ENCODE measurements at places on chromosomes 2 and 18.

DNA sequence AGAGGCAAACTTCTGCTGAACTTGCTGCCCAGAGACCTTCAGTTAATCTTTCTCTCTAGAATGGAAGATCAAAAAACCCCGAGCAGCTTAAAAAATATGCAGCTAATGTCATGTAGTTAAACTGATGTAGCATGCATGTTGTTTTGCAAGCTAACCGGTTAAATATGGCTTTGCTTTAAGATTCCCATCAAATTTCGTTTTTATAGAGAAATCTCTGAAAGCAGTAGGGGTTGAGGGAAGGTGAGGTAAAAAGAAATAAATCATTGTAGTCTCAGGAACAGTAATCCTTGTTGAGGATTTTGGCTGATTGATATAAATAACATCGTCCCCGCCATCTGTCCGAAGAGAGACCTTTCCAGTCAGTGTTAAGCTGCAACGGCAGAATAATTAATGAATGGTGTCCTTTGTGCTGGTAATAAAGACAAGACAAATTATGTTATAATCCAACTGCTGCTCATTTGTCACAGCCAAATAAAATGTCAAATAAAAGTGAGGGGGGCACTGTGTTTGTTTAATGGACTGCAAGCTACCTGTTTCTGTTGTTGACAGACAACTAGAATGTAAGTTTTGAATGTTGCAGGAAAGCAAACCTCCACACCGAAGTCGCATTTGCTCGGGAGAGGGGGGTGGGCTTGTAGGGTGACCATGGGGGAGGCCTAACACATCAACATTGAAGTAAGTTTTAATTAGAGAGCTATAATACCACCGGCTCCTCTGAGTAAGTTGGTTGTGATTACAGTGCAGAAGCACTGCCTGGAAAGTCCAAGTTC is 555.5 kb downstream of the ARHGAP15 start:
- no peak for DNase-seq

GRCh38 chr2:118301248-118301647 is 213.0 kb downstream of the INSIG2 start:
- DNase-seq = no peak

DNA sequence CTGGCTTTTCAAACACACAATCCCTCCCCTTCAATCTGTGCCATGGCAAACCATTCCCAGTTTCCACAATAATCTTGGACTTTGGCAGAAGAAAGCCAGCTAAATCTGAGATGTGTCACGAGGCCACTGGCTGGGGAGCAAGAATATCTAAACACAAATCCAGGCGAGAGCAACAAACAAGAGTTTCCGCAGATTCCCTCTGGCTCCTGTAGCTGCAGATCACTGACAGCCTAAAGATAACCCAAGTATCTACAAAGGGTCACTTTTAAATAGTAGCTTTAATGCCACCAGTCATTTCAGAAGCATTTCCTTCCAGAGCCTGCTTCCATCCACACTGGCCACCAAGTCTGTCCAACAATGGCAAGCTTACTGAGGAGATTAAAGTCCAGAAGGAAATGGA is 86.9 kb downstream of the ACVR1 start:
- DNase-seq = no peak

DNA sequence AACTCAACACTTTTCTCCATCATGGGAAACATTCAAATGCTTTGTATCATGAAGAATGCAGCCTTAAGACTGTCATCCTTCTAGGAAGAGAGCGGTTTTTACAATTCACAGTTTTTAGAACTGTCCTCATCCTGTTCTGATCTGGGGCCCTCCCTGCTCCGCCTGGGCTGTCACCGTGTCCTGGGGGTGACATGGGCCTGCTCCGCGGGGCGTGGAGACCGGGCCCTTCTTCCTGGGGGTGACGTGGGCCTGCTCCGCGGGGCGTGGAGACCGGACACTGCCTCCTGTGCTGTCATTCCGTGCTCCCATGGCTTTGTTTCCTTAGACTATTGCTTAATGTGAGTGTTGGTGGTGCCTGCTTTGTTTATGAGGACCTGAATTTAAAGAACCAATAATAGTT is 122.8 kb downstream of the TMEM18 start:
- DNase-seq = no peak

DNA sequence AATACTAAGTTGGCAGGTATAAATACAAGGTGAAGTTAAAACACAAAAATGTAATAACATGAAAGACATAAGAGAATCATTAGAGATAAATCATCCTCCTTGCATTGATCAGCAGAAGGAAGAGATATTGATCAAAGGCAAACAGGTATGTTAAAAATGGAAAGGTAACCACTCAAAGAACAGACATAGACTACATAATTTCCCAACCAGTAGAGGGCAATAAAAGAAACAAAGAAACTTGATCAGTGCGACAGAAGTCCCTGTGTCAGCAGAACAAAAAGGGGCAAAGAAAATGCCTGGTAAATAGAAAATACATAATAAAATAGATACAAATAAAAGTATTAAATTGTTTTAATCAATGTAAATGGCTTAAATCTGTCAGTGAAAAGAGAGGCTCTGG is 53.6 kb downstream of the FAM228A start:
- no peak for DNase-seq

- DNase-seq = no peak
These were observed 29.6 kb upstream of the CABLES1 start for GRCh38 chr18:23105581-23106219.

DNA sequence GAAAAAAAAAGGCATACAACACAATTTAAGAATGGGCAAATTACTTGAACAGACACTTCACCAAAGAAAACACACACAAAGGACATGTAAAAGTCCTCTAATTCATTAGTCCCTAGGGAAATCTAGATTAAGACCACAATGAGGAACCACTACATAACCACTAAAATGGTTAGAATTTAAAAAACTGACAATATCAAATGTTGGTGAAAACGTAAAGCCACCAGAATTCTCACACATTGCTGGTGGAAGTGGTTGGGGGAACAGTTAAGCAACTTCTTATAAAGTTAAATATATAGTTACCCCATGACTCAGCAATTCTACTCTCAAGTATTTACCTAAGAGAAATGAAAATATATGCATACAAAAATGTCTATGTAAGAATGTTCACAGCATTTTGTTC is 11.8 kb downstream of the RTN4 start:
- no peak for DNase-seq

DNA sequence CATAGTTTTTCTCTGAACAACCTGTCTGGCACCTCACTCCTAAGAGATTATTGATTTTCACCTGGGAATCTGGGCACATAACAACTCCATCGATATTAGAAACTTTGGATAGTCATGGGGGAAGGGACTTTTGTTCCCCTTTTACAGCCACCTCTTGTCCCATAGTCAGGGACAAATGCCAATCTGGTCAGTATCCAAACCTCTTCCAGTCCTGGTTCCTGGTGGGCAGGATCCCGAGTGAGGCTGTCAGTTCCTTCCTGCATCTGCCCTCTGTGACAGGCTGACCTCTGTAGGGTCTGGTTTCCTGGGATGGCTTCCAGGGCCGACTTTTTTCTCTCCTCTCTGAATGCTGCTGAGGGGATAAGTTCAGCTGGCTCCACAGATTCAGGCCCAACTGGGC is 11.0 kb downstream of the KIF5C start:
- no peak for DNase-seq

GRCh38 chr18:35267161-35267651 is 22.8 kb downstream of the ZSCAN30 start:
- DNase-seq = peak; percentile 62

- DNase-seq = no peak
These were observed 81.3 kb downstream of the STRADB start for GRCh38 chr2:201532686-201533304.

DNA sequence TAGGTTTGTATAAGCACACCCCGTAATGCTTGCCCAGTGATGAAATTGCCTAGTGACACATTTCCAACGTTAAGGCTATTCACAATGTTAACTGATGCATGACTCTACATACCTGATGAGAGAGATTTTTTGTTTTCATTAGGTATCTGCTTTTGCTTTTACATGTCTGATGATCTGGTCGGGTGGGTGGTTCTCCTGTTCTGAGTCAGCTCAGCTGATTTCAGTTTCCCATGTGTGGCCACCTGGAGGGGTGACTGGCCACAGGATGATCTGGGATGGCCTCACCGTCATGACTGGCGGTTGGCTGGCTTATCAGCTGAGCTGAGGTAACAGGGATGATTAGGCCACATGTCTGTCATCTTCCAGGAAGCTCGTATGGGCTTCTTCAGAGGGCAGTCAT is 33.8 kb upstream of the ACYP2 start:
- no peak for DNase-seq

DNA sequence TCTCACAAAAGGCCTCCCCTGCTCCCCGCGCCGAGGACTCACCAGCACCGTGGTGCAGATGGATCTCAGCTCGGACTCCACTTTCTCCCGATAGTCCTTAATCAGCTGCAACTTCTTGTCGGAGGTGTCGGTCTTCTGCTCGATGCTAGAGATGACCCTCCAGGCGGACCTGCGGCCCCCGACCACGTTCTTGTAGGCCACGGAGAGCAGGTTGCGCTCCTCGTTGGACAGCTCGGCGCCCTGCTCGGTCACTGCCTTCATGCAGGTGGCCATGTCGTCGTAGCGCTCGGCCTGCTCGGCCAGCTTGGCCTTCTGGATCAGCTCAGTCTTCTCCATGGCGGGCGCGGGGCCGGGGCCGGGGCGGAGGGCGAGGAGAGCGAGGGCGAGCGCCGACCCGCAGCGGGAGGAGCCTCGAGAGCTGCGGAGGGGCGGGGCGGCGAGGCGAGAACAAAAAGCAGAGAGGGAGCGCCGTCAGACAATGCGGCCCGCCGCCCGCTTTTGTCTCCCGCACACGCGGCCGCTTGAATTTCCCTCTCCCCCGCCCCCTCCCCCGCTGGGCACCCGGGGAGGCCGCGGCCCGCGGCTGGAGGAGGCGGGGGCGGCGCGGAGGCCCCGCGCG is 571 bp downstream of the YWHAQ start:
- peak; percentile 29 for DNase-seq

DNA sequence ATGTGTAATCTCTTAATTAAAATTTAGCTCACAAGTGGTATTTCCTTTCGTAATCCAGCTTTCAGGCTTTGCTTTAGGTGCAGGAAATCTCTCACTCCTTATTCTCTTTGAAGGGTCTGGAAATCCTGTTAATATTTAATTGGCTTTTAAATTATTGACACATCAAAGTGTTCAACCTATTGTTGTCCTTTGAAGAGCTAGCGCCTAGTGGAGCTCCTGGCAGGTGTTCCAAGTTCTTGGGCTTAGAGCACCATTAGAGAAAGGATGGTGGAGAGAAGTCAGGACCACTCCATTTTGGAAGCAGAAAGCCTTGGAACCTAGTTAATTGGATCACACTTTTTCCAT is 92.4 kb downstream of the CABLES1 start:
- DNase-seq = no peak

DNA sequence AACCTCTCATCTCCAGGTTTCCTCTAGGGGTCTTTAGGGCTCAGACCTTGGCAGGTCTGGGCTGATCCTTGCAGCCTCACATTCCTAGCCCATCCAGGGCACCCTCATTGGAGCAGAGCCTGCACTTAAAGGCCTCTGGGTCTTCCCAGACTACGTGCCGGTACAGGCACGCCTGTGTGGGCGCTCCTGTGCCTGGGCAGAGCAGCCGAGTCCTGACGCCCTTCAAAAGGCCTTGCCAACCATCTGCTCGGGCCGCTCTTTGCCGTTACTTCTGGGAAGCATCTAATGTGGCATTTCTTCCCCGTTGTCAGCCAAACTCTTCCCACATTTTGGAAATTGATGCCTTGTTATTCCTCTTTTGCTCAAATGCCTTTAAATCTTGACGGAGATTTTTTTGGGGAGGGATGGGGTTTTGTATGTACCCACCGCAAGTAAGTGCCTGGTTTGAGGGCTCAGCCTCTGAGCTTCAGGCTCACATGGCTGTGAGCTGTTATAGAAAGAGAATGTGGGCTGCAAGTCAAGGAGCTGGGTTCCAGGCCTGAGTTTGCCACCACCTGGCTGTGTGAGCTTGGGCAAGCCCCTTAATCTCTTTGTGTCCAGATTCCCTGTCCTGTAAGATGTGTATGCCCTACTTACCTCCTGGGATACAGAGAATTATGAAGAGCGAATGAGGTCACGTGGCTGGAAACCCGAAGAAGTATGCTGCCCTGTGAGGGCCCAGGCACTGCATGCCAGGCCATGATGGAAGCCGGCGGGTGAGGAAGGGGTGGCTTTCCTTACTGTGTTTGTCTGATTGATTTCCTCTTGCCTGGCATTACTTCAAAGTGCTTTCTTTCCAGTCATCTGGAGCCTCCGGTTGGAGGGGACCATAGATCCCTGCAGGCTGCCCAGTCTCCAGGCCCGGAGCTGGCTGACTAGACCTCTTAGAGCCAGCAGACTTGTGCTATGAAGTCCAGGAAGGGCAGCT is 20.6 kb downstream of the EHD3 start:
- DNase-seq = no peak

GRCh38 chr2:86622519-86623042 is 1.1 kb downstream of the RNF103 start:
- peak; percentile 32 for DNase-seq

- no peak for DNase-seq
These were observed 16.2 kb upstream of the ZCCHC2 start for GRCh38 chr18:62506495-62507143.

DNA sequence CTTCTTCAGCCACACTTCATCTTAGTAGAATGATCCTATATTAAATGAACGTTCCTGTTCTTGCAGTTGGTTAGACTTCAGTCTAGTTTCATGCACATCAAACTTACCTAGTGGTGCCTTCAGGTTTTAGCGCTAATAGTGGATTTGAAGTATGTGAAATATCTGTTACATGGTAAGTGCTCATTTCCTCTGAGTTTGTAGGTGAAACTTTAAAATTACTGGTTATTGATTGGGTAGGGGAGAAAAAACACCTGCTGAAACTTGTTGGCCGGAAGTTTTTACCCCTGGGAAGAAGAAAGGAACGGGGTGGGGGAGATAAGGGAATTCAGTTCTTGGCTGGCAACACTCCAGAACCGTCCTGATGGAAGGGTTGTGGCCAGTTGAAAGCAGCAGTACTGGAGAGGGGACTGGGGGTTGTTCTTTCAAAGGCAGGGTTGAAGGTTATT is 112.8 kb downstream of the SPTBN1 start:
- DNase-seq = no peak

GRCh38 chr2:224260372-224261020 is 141.4 kb downstream of the FAM124B start:
- no peak for DNase-seq

- DNase-seq = no peak
These were observed 200.5 kb downstream of the HRH4 start for GRCh38 chr18:24660956-24661355.

GRCh38 chr18:47767699-47768098 is 162.8 kb downstream of the SMAD2 start:
- DNase-seq = no peak

DNA sequence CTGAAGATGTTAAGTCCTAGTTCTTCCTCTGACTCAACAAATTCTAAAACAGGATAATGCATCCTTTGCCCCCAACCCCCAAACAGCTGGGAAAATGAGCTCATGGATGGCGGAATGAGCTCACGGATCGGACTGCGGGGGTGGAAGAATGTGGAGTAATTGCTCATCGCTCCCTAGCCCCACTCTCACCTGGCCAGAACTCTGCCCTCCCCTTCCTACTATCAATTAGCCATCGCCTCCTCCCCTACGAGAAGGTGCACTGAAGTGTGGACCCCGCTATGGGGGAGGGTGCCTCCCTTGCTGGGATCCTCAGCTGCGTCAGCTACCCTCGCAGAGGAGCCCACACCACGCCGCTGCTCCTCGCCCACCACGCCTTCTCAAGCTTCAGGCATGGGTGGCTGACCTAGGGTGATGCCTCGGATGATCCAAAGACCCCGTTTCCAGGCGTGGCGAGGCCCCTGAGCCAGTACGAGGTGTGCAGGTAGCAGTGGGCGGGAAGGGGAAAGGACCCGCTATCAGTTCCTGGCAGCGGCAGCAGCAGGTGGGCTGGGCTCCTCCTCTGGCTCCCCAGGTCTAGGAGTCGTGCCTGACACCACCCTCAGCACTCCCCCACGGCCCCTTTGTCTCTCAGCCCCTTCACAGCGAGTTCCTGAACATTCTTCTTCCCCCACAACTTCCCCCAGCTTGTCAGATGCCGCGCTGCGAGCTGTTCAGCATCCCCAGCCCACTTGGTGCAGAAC is 82.1 kb upstream of the POMC start:
- no peak for DNase-seq

Data from anterior cingulate cortex (tissue), 58 donors.